ENCODE measurements at places on chromosomes 1 and 21.

- no peak for DNase-seq
Observed at GRCh38 chr1:234746798-234747196, 136.8 kb upstream of the IRF2BP2 start.

DNA sequence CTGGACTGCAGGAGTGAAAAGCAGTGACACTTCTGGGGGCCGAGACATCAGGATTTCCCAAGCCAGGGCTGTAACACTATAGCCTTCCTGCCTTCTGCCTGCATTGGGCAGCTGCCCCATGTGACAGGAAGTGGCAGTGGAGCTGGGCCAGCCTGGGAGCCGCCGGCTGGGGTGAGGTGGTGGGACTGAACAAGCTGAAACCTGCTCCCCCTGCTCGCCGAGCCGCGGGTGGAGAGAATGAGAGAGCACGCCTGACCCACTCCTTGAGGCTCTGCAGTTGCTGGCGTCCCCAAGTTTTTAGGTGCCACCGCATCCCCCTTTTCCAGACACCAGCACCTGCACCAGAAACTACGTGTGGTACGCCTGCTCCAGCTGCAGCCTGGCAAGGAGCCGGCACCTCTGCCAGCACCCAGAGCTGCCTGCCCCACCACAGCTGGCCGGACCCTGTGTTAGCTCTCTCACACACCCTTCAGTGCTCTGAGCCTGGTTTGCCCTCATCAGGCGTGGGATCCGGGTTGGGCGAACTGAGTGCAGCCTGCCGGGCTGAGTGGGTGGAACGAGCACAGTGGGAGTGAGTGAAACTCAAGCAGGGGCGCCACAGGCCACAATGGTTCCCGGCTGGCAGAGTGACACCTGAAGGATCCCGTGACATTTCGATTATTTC, 119.4 kb downstream of the AKT3 start:
- DNase-seq = no peak

DNA sequence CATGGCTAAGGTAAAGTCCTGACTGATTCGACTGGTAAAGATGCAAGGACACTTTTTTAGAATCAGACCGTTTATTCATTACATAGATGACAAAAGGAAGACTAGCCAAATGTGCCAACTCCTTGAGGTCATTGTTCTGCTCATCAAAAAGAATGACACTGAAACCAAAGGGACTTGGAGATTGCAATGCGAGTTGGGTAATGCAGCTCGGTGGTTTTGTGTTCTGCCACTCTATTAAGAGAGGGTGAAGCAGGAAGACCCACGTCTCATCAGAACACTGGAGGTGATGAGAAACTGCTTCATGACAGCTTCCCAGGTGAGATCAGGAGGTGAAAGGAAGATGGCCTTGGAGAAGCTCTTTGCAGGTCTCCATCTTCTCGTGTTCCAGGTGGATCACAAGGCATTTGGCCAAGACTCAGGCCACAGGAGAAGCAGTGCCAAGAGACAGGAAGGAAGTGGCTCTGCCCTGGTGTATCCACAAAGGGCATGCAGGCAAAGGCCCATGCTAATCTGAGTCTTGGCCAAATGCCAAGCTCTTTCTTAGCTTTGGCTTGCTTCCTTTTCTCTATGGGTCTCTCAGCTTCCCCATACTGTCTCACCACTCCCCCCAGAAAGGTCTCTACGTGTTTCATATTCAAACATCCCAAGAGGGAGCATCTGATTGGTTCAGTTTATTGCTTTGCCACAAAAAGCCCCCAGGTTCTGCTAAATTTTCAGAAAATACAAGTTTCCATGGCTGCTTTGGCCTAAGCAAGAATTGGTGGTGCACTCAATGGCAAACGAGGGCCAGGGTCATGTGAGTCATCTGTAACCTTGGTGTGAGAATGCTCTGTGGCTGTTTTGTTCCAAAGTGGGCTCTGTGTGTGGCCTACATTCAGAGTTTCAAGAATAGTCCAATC, 5.7 kb upstream of the CCT8 start:
- DNase-seq = no peak

- no peak for DNase-seq
Observed at GRCh38 chr1:38026592-38027200, 14.2 kb downstream of the UTP11 start.

GRCh38 chr1:39134768-39135333, 69.6 kb upstream of the MACF1 start:
- no peak for DNase-seq

DNA sequence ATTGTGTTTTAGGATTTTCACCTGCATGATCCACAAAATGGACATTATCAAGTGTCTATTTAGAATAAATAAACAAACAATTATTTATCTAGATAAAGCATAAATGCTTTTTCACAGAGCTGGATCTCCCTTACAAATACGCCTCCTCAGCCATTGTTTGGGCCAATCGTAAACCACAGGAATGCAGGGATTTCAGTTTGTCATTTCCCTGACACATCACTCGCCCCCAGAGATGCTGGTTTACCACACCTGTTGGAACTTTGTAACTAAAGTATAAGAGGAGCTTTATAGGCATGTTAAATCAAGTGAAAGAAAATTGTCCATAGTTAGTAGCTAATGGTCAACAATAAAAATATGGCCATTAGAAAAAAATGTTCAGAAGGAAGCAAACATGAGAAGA, 40.3 kb downstream of the GPR88 start:
- no peak for DNase-seq

GRCh38 chr1:224632921-224633321, 16.8 kb downstream of the CNIH3 start:
- no peak for DNase-seq

- DNase-seq = no peak
Observed at GRCh38 chr1:118949315-118949714, 38.8 kb downstream of the TBX15 start.

GRCh38 chr1:242854466-242854865, 330.0 kb upstream of the PLD5 start:
- no peak for DNase-seq

GRCh38 chr1:78641558-78641957, 8.1 kb upstream of the IFI44 start:
- DNase-seq = no peak

DNA sequence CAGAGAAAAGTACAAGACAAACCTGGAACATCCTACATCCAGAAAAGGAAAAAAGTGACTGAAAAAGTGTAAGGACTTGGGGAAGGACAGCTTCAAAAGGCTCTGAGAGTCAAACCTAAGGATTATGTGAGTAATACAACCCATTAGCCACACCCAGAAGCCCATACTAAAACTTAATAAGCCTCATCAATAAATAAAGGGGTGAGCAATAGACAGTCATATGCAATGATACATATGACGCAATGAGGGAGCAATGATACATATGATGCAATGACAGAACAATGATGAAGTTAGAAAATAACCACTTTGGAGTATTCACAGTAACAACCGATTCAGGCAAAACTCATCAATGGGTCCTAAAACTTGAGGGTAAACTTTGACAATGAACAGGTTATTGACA, 50.1 kb downstream of the BRWD1 start:
- no peak for DNase-seq

- no peak for DNase-seq
Observed at GRCh38 chr21:34736116-34736874, 67.5 kb downstream of the CLIC6 start.

DNA sequence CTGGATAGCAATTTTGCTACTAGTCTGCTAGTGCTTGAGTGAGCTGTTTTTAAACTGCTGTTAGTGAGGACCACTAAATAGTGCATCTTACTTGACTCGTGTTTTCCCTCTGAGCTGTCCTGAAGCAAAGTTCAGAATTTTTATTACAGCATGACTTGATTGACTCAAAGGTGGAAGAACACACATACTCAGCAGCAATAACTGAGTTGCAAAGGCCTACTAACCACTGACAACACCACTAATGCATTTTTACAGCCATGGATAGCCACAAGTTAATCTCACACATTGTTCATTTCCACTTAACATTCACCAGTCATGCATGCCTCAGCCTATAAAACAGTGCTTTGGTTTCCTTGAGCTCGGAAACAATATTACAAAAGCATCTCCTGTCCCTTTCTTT, 148.7 kb downstream of the RUNX1 start:
- DNase-seq = no peak

DNA sequence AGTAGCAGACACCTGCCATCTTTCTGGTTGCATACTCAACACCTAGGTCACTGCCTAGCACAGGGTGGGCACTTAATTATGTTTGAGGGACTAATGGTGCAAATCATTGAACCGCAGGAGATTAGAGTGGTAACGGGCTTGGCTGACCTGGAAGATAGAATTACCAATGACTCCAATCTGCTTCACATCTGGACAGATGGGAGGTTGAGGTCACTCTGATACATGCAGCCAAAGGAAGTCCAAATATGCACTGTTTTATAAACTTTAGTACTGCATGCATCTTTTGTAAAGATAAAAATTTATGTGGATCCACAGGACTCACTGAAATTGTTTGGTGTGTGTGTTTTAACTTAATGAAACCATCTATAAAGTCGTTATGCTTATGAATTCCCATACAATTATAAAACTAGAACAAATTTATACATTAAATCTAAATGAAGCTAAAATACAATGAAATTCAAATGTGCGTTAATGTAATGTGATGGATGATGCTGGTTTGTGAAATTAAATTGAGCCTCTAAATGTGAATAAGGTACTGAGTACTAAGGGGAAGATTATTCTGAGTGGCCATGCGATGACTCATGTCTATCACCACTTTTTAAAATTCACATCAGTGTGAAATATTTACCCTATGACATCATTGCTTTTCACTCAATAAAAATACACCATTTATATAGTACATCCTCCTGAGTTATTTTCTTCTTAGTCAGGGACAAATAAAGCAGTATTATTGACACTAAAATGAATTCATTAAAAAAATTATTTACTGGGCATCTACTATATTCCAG, 224.7 kb upstream of the FAM78B start:
- no peak for DNase-seq

DNA sequence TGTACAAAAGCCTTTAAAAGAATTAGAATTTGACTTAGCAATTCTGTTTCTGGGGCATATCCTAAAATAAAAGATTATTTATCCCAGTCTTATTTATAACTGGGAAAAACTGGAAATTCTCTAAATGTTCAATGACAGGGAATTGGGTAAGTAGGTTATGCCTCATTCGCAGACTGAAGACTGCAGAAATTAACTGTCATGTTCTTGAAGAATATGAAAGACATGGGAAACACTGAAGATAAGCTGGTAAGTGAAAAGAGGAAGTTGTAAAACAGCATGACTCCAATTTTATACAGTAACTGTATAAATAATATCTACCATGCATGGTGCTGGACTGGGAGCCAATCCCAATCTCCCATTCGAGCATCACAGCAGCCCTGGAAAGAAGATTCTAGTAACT, 50.6 kb upstream of the SLC2A1 start:
- no peak for DNase-seq

DNA sequence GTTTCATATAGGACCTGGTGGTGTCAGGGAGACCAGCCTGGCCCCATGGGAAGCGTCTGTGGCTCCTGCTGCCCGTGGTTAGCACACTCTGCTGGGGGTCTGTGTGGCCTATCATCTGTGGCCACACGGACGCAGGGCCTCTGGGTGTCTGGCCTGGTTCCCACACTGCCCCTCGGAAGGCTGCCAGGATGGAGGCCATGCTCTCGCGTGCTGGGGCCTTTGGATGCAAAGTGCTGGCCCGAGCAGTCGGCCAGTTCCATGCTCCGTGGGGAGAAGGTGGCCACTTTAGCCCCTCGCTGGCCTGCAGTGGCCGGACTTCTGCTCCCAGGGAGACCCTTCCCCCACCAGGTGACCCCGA, 20.8 kb upstream of the LRRC3 start:
- DNase-seq = no peak

GRCh38 chr1:66330722-66331141, 203.2 kb upstream of the SGIP1 start:
- DNase-seq = no peak

GRCh38 chr1:157007306-157007705, 38.2 kb downstream of the ARHGEF11 start:
- DNase-seq = no peak

- no peak for DNase-seq
Observed at GRCh38 chr1:21608798-21609197, 60.4 kb downstream of the RAP1GAP start.

GRCh38 chr1:118977600-118977999, 10.5 kb downstream of the TBX15 start:
- DNase-seq = no peak

DNA sequence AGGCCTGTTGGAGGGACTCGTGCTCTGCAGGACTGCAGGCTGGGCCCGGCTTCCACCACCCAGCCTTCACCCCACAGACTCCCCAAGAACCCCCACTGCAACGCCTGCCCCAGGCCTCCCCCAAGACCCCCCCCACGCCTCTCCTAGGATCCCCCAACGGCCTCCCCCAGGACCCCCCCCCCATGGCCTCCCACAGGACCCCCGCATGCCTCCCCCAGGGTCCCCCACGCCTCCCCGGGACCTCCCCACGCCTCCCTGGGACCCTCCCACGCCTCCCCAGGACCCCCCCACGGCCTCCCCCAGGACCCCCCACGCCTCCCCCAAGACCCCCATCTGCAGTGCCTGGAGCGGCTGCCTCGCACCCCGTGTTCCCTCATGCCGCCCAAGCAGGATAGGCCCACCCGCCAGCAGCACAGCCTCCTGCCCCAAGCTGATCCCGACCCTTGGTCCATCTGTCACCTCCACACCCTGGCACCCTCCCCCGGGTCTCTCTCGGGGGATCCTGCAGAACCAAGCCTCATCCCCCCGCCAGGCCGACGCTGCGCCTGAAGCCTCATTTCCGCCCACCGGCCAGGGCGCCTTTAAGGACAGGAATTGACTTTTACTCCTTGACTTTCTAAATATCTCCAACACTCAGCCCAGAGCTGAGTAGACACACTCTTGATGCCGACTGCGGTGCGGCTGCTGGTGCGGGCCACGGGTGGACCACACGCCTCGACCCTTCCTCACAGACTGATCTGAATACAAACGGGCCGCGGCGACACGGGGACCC, 14.1 kb upstream of the RNF223 start:
- no peak for DNase-seq

- no peak for DNase-seq
Observed at GRCh38 chr1:223738465-223739365, 26.4 kb downstream of the CAPN2 start.

DNA sequence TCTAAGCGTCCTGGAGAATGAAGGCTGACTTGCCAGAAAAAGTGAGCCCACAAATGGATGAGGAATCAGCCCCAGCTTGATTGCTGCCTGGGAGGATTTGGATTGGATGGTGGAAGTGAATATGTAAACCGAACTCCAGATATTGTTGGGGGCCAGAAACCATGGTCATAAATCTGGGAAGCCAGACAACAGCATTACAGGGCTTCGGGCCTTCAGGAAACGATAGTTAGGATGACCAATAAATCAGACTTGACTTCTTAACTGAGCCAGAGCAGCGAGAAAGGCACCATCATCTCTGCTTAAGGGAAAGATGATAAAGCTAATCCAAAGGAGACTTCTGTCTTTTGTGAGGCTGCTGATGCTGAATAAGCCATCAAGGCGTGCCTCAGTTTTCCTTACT, 26.6 kb downstream of the FAM78B start:
- no peak for DNase-seq

- DNase-seq = no peak
Observed at GRCh38 chr1:158285756-158286241, 3.9 kb upstream of the CD1C start.

- no peak for DNase-seq
Observed at GRCh38 chr1:150516050-150516591, 569 bp downstream of the FALEC start.
